ENCODE measurements at places on chromosomes 12 and 14.

DNA sequence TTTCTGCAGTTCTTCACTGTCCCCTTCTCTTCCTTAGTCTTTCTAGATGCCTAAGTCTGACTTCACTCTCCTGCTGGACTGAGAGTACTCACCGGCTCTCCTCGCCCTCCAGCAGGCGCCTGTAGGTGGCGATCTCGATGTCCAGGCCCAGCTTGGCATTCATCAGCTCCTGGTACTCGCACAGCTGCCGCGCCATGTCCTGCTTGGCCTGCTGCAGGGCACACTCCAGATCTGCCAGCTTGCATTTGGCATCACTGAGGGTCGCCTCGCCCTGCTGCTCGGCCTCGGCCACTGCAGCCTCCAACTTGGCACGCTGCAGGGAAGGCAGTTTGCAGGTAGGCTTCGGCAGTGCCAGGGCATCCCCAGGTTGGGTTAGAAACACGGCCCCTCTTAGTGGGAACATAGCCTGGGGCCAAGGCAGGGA lies 5.2 kb downstream of the KRT84 start:
- DNase-seq, result peak; percentile 12

- no peak for DNase-seq
These were observed 31.1 kb downstream of the FRS2 start for GRCh38 chr12:69501154-69501895.

- DNase-seq, result no peak
These were observed at the start of gene PTHLH for GRCh38 chr12:27972721-27973120. Gene PTHLH, minus strand, starts transcription at chr12:27972733. Its CDS starts 3,239 bp downstream, at chr12:27969494.

DNA sequence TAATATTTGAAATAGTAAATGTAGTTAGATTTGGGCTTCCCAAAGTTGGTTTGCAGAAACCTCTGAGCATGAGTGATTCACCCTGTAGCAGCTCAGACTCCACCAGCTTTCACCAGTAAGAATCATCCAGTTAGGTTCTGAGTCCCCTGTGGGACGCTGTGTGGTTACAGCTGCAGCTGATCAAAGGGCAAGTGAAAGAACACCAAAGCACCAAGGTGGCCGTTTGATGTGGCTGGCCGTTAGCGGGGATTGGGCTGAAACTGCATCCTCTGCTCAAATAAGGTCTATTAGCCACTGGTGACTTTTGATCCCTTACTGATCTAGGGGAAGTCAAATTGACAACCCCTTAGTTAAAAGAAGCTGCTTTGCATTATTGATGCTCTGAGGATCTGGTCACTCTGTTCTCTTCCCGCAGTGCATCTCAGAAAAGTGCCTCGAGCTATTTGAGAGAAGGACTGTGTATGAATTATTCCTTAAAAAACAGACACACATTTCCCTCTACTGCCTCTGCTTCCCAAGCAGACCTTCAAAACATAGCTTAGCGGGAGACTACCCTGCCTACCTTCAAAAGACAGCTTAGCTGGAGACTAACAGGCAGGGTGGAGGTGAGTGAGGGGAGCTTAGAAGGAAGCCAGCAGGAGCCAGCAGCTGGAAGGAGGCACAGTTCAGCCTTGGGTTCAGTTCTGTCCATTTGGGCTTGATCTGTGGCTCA lies 3.7 kb downstream of the ABHD12B start:
- peak; percentile 74 for DNase-seq

DNA sequence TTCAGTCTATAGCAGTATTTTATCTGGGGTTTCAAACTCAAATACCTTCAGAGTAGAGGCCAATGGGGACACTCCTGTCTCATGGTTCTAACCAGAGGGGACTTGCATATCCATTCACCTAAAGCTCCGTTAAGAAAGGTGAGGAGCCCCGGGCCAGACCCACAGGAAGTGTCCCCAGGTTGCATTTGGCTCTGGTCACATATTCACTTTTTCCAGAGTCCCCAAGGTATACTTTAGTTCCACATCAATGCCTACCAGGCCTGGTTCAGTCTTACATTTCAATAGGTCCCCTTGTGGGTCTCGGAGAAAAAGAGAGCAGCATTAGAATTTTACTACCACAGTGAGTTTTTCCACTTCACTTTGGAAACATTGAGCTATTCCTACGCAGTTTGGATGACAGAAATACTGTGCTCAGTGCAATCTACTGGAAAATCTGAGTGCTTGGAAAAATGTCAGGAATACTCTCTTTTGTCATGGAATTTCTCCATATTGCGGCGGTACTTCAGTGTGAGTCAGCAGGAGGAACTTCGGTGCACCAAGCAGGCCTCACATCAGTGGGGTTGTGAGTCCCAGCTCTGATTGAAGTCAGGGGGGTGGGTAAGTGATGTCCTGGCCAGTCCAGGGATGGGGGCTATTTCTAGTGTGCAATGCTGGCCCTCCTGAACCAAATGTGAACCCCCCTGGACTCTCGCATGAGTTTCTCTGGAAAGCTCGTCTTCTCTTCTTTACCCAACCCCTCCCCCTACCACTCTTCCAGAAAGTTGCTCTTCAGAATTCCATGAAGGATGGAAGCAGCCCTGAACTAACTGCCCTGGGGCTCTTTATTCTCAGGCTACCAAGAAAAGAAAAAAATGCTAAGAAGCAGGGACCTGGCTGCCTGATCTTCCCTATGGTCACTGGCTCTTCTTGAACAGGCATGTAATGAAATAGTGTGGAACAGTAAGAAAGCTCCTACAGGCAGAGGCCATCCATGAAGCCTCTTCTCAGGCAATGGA lies 184.7 kb downstream of the PRKCH start:
- DNase-seq, result peak; percentile 49

- no peak for DNase-seq
These were observed 7.6 kb downstream of the ADSS1 start for GRCh38 chr14:104731320-104732294.

- peak; percentile 85 for DNase-seq
These were observed at the start of gene KRR1 for GRCh38 chr12:75511116-75512048. Gene KRR1, minus strand, starts transcription at chr12:75511609. Its CDS starts 12 bp downstream, at chr12:75511597.

GRCh38 chr12:104736307-104736706 lies 221.8 kb downstream of the SLC41A2 start:
- no peak for DNase-seq

- DNase-seq, result peak; percentile 53
These were observed 25.7 kb downstream of the KLRK1 start for GRCh38 chr12:10363914-10364814.

DNA sequence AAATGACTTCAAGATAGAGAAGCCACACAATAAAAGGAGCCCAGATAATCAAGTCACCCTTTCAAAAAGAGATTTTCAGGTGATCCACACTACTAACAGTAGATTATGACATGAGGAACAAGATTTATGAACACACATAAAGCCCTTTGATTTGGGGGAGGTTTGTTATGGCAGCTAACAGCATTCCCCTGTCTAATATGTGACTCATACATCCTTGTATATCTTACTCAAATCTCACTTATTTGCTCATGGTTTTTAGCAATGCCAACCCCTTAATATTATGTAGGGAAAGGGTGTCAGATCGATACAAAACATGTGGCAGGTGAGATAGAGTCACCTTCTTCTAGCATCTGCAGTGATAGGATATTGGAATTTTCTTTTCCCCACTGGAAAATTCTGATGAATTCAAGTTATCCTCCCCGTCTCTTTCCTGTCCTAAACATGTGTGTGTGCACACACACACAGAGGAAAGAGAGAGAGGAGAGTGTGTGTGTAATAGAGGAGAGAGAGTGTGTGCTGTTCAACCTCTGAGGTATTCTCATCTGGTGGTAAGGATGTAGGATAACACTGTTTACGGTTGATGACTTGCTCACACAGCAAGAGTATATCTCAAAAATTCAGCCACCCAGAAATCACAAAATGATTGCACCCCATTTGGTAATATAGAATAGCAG lies 319.9 kb downstream of the KCNC2 start:
- no peak for DNase-seq

- DNase-seq, result no peak
These were observed 113.6 kb downstream of the FGD4 start for GRCh38 chr12:32512910-32513309.

DNA sequence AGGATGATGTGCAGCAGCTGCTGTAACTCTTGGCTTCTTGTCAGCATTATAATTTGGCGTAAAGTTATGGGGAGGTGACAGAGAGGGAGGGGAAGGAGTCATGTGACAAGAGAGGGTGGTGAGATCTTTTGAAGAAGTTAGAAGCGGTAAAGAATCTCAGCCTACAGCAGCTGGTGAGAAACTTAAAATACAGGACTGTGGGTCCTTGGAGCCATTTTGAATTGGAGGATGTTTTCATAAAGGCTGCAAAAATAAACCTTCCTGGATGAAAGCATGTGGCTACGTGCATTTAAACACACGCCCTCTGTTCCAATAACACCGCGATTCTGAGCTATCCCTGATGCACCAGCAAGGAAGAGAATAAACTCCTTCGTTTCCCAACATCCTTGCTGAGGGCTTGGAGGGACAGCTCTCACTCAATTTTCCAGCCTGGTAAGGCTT lies 133.7 kb downstream of the TMEM30B start:
- no peak for DNase-seq

GRCh38 chr12:46459111-46459510 lies 86.5 kb upstream of the SLC38A2 start:
- peak; percentile 37 for DNase-seq

DNA sequence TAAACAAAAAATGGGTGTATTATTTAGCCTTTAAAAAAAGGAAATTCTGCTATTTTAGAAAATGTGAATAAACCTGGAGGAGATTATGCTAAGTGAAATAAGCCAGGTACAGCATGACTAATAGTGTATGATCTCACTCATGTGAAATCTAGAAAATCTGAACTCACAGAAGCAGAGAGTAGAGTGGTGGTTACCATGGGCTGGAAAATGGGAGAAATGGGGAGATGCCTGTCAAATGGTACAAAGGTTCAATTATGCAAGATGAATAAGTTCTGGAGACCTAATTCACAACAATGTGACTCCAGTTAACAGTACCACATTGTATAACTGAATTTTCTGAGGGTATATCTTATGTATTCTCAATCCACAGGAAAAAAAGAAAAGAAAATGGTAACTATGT lies 17.4 kb upstream of the LEMD3 start:
- no peak for DNase-seq

DNA sequence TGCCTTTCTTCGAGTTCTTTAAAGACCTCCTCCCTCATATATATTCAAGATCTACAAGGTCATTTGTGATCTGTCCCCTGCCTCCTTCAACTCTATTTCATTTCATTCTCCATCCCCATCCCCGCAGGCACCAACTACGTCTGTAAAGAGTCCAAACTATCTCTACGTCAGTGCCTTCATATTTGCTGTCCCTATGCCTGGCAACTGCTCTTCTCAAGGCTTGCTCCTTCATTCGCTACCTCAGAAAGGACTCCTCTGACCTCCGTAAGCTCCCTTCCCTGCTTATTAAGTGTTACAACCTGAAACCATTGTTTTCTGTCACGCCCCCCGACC lies 650 bp downstream of the LLPH start:
- DNase-seq, result no peak

DNA sequence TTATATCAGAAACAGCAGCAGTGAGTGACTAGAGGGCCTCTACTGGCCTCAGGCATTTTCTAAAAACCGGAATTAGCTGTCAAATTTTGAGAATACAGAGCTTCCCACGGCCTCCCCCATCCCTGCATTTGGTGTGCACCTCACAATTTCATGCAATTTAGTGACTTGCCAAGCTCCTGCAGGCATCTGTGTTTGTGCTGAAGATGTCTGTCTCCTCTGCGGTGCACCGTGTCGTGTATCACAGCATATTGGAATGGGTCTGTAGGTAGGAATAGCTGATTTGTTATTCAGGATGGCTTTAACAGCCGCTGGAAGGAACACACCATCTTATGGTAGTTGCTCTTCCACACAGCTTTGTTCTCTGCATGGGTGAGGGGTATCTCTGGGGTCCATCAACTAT lies 140.3 kb downstream of the SSPN start:
- DNase-seq, result no peak

DNA sequence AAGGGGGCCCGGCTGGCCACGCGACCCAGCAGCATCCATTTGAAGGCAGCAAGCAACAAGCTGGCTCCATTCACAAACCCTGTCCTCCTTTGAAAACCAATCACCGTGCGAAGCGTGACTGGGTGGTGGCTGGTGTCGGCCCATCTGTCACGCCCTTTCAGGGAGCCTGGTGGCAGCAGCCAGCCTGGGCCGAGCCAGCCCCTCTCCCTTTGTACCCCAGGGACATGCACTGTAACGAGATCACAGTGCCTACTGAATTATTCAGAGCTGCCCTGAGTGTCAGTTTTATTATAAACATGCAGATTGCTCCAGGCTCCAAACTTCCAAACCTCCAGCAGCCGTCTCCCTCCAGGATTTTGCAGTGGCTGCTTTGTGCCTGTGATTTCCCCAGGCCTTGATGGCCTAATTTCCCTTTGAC lies 22.3 kb upstream of the CTDSP2 start:
- no peak for DNase-seq

DNA sequence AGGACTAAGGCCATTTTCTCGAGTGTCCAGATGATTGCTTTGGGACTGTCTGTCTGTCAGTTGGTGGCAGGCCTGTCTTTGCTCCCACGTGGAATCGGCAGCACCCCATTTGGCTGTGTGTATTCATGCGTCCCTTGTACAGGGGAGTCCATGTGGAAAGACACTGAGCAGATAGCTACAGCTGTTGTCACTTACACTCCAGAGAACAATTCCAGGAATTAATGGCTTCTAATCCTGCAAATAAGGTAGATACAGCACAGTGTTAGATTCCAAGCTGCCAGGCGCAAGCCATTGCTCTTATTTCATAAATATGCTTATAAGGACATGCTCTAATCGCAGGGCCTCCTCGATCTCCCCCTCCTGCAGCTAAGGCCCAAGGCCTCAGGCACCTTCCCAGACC lies 208.8 kb downstream of the VRK1 start:
- DNase-seq, result no peak

DNA sequence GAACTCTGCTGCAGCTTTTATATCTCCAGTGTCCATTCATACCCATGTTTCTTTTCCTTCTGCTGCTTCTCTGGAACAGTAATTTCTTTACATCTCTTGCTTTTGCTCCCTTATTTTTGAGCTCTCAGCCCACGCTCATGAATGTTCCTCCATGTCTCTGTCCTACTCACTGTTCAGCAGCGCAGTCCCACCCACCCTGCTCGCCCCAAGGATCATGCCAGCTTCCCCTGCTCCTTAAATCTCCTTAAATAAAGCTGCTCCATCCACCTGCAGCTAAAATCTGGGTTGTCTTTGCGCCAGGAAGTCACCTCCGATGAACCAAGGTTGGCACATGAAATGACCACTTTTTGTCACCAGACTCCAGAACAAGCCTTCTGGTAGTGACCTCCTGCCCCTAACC lies 201.1 kb upstream of the RGS6 start:
- DNase-seq, result no peak

GRCh38 chr12:107066691-107067090 lies 26.7 kb downstream of the CRY1 start:
- DNase-seq, result no peak

GRCh38 chr14:102075155-102075554 lies 11.7 kb downstream of the HSP90AA1 start:
- no peak for DNase-seq

GRCh38 chr14:39467889-39468524 lies 35.8 kb upstream of the FBXO33 start:
- DNase-seq, result peak; percentile 41

All from stimulated activated naive CD8-positive, alpha-beta T cell treated with anti-CD3 and anti-CD28 coated beads, Interleukin-15, Interleukin-2, amounts not matched to agents 100 U/mL and 50 U/mL, for 24 hours (primary cell).